ENCODE measurements at places on chromosomes 1 and 21.

- DNase-seq = no peak
These were observed 1.4 kb downstream of the PRSS38 start for GRCh38 chr1:227816750-227817446.

GRCh38 chr1:228968891-228969606 is 233.8 kb downstream of the RHOU start:
- no peak for DNase-seq

DNA sequence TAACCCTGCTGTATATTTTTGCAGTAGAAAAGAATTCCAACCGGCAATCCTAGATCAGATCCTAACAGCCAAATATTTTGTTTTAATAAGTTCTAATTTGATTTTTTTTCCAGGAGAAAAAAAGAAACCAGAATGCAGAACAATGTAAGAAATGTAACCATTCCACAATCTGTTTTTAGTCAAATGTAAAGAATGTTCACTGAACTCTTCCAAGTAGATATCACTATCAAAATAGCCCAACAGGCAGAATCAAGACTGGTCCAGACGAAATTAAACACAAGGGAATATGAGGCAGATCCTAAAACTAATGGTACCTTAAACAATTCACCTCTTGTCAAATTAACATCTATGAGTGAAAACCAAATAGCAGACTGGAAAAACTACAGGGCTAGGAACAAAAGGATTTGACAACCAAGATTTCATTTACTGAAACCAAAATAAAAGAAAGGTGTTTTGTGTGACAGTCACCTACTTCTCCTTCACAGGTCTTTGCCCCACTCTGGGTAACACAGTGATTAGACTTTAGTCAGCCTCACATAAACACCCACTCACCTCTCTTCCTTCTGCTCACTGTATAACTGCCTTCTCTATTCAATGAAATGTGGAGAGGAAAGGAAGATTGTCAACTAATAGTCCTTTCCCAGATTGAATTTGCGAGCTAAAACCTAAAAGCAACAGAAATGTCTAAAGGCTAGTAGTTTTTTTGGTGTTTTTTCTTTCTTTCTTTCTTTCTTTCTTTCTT is 137.9 kb downstream of the FAF1 start:
- DNase-seq = no peak

DNA sequence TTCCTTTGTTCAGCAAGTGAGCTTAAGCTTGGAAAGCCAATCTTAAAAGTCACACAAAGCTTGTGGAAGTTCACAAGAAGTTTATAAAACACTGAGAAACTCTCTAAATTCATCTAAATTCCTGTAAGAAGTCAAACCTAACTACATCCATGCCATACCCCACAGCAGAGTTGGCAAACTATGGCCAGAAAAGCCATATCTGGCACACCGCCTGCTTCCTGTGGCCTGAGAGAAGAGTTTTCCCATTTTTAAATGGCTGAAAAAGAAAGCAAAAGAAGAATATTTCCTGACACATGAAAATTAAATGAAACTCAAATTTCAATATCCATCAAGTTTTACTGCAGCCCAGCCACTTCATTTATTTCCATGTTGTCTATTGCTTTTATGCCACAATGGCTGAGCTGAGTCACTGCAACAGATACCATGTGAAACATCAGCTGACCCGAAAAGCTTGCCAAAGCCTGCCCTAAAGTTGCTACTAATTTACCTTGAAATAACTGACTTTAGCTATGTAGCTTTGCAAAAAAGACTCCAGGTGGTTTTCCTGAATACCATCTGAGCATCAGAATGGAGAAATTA is 237.1 kb downstream of the SLC45A1 start:
- no peak for DNase-seq

DNA sequence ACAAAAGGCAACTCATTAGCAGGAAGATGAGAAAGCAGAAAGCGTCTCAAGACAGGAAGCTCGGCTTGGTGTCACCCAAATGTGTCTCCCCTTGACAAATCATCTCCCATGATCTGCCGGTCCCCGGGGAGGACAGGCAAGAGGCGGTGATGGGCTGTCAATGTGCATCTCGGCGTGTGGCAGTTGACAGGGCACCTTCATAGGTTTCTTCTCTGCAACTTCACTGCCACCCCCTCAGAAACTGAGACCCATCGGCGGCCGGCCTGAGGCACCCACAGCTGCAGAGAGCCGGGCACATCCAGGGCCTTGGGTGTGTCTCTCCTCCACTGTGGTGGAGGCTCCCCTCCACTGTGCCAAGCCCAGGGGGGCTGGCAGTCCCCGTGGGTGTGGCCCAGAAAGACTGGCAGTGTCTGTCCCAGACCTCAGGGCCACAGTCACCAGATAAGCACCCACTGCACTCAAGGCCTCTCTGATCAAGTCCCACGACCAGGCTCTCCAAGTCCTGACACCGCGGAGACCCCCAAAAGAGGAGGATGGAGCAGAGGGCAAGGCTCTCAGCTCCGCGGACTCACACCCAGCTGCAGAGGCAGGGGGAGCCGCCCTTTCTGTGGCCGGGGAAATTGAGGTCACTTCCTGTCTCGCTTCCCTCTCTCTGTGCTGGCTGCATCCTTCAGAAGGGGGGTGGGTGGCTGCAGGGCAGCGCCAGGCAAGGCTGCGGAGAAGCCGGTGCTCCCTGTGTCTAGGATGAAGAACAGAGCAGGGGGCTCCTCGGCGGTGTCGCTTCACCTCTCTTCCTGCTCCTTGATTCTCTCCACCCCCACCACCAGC is 39.6 kb upstream of the LBR start:
- no peak for DNase-seq

DNA sequence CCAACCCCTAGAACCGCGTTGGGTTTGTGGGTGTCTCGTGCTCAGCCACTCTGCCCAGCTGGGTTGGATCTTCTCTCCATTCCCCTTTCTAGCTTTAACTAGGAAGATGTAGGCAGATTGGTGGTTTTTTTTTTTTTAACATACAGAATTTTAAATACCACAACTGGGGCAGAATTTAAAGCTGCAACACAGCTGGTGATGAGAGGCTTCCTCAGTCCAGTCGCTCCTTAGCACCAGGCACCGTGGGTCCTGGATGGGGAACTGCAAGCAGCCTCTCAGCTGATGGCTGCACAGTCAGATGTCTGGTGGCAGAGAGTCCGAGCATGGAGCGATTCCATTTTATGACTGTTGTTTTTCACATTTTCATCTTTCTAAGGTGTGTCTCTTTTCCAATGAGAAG is 18.7 kb downstream of the TFF3 start:
- no peak for DNase-seq

GRCh38 chr1:116415699-116416533 is 42.9 kb downstream of the ATP1A1 start:
- DNase-seq = peak; percentile 48

- DNase-seq = no peak
These were observed 48.5 kb downstream of the COL18A1 start for GRCh38 chr21:45453308-45453950.

- DNase-seq = no peak
These were observed 11.8 kb downstream of the C1orf115 start for GRCh38 chr1:220701974-220702373.

DNA sequence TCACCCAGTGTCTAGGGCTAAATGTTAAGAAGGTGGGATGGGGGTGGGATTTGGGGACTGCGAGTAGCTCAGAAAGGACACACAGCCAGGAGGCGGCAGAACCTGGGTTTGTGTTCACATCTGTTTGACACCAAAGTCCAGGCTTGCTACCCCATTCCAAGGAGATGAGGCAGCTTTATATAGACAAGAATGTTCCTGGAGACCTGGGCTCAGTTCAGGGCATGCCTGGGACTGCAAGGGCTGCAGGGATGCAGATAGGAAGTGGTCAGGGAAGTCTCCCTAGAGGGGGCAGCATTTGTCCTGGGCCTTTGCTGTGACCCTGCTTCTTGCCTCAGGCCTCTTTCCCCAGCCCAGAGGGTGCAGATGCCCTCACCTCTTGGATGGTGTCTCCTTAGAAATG is 16.3 kb downstream of the PADI3 start:
- no peak for DNase-seq

GRCh38 chr1:47868348-47868676 is 128.9 kb downstream of the TRABD2B start:
- DNase-seq = no peak

DNA sequence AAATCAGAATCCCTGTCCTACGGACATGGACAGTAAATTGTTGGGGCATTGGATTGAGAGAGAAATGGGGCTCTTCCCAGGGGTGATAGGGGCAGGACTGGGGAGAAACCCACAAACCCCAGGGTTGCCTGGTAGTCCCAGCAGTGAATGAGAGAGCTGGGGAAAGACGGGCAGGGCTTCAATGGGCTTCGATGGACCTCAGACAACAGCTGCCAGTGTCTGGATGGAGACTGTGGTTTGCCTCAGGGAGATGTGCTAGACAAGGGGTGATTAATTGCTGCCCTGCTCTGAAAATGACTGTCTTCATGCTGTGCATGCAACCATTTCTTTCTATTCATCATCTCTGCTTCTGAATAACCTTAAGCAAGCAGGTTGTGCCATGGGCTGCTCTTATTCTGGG is 7.4 kb downstream of the GPR25 start:
- DNase-seq = no peak
